Mesothelial cell of epicardium (in vitro differentiated cells): ENCODE measurements at places on chromosomes 3 and 15.

- DNase-seq, result no peak
Observed at GRCh38 chr3:124939661-124940060, 5.1 kb upstream of the MUC13 start.

GRCh38 chr15:69435985-69436384, 16.6 kb upstream of the RPLP1 start:
- no peak for DNase-seq

GRCh38 chr3:196202516-196202970, 8.7 kb downstream of the ZDHHC19 start:
- no peak for DNase-seq

DNA sequence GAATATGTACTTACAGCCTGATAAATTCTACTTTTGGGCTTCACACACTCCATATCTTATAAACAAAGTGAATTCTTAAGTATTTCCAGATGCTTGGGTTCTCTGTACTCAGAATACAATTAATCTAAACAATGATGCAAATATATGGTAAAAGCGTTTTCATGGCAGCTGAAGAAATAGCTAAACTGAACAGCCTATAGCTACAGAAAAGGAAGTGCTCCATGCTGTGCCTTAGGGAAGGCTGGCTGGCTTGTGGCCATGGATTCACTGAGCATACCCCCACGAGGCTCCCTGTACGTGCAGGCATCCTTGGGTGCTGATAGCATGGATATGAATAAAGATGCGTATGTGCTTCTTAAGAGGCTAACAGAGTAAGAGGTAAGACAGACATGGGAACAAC, 264.0 kb downstream of the KLF13 start:
- no peak for DNase-seq

DNA sequence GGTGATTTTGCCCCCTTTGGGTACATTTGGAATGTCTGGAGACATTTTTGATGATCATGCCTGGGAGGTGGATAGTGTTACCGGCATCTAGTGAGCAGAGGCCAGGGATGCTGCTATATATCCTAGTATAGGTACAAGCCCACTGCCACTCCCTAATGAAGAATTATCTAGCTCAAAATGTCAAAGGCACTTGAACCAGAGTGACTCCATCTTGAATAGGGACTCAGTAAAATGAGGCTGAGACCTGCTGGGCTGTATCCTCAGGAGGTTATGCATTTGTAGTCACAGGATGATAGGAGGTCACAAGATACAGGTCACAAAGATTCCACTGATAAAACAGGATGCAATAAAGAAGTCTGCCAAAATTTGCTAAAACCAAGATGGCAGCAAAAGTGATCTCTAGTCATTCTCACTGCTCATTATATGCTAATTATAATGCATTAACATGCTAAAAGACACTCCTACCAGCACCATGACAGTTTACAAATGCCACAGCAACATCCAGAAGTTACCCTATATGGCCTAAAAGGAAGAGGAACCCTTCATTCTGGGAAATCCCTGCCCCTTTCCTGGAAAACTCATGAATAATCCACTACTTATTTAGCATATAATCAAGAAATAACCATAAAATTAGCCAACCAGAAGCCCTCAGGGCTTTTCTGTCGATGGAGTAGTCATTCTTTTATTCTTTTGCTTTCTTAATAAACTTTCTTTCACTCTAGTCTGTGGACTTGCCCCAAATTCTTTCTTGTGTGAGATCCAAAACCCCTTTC, 40.0 kb upstream of the FAM3D start:
- DNase-seq, result no peak

- DNase-seq, result no peak
Observed at GRCh38 chr15:79442911-79443310, 10.8 kb downstream of the MINAR1 start.

- DNase-seq, result no peak
Observed at GRCh38 chr15:89090791-89091626, 2.8 kb downstream of the ABHD2 start.

GRCh38 chr3:139311557-139311956, 32.3 kb upstream of the MRPS22 start:
- DNase-seq, result no peak

DNA sequence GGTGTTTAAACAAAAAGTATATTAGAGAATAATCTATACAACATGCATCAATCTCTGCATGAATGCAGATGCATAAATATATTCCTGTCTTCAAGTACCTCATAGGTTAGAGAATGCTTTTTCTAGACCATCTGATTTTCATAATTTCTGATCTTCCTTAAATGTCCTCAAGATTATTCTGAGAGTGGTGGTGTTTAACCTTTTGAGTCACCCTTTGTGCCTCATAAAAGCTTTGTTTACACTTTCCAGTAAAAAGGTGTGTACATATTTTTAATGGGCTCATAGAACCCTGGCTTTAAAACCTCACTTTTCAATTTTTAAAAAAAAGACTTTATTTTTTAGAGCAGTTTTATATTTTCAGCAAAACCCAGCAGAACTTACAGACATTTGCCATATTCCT, 41.0 kb upstream of the ABHD10 start:
- no peak for DNase-seq

GRCh38 chr15:51368751-51369450, 27.4 kb downstream of the GLDN start:
- DNase-seq, result no peak

DNA sequence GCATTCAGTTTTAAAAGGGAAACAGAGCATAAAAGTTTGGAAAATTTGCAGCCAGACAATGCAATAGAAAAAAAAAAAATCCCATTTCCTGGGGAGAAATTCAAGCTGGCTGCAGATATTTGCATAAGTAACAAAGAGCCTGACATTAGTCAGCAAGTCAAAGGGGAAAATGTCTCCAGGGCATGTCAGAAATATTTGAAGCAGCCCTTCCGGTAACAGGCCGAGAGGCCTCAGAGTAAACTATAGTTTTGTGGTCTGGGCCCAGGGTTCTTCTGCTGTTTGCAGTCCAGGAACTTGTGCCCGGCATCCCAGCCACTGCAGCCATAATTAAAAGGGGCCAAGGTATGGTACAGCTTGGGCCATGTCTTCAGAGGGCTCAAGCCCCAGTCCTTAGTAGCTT, 411.6 kb upstream of the BCHE start:
- DNase-seq, result no peak
